Chondrocyte (in vitro differentiated cells): ENCODE measurements at places on chromosomes 11 and 22.

DNA sequence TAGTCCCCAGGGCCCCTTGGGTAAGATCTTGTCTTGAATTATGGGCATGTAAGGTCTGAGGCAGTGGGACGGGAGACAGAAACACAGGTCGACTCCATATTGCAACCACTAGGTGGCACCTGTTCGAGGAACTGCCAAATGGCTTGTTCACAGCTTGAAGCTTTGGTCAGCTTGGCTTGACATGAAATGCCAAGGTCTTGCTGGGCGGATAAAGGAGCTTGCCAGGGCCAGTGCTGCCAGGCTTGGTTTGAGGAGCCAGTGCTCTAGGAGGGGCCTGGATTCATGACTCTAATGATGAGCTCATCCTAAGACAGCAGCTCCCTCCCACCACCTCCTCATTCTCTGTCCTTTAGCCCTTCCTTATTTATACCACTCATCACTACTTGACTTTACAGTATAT is 11.9 kb upstream of the NRIP3 start:
- DNase-seq = no peak

- DNase-seq = no peak
Measured at GRCh38 chr11:45741032-45741431, 63.9 kb upstream of the SLC35C1 start.

- DNase-seq = no peak
Measured at GRCh38 chr11:44824300-44824704, 97.5 kb downstream of the TSPAN18 start.

DNA sequence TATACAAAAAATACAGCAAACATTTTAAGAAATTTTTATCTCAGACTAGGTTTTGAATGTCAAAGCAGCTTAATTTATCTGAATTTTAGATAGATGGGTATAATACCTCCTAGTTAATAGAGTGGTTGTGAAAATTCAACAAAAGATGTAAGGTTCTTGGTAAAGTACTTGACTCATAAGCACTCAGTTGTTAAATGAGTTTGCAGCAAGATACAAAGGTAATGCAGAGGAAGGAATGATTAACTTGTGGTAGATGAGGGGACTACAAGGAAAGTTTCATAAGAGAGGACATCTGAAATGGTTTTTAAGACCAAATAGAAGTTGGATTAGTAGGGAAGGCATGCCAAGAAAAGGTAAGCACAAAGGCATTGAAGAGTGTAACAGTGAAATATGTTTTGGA is 37.4 kb downstream of the PPME1 start:
- no peak for DNase-seq

DNA sequence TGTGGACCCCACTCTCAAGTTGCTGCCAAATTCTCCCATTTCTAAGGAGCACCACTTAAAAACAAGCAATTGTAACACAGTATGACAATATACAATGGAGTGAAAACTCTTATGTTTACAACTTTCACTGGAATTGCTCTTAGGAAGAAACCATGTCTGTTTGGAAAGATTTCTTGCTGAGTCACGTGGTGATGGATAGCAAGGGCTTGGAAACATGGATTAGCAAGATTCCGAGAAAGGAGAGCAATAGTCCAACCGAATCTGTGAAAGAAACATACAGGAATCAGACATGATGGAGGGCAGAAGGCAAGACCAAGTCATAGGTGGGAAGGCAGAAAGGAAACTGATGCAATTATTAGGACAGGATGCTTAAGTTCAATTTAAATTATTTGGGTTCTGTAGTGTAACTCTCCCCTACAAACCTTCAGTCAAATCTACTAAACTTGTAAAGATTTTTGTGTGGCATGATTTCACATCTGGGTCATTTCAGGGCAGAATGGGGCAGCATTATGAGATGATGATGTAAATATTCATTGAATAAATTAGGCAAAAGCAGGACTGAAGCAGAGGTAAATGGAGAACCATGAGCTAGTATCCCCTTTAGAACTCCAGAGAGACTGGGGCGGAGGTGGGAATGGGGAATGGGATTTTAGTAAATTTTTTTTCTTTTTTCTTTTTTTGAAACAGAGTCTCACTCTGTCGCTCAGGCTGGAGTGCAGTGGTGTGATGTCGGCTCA is 27.8 kb upstream of the THY1 start:
- no peak for DNase-seq

DNA sequence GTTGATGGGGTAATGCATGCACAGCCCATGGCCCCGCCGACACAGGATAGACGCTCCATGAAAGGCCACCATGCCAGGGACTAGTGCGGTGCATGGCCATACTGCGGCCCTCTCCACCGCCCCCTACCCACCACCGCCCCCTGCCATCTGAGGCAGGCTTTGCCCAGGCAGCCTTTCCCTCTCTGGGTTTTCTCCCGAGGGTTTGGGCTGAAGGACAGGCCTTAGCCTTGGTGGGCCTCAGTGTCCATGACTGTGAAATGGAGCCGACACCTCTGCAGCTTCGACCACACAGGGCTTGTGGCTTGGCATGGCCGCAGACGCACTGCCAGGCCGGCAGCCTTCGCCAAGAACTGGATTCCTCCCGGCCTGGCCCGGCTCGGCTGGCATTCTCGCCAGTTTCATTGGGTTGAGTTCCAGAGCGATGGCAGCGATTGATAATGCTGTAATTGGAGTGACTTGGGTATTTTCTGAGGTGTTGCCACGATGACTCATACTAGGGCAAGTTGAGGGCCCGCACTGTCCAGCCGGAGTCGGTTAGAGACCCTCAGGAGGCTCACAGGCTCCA is 111.3 kb downstream of the WNT7B start:
- no peak for DNase-seq

GRCh38 chr22:24594569-24595120 is 1.8 kb upstream of the LRRC75B start:
- DNase-seq = no peak

DNA sequence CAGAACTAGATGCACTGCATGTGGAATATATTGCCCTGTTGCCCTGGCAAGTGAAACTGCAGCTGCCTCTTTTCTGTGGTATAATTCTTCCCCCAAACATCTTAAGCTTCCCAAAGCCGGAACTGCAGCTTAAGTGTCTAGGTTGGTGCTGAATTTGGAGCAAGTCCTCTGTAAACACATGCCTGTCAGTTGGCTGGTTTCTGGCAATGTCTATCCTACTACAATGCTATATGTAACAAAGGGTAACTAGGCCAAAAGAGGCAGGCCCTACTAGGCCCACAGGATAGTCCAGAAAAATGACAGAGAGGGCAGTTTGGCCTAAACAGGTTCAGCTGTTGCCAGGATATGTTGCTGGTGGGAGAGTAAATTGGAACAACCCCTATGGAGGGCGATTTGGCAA is 27.9 kb downstream of the ASCC2 start:
- DNase-seq = no peak

- no peak for DNase-seq
Measured at GRCh38 chr11:133832991-133833897, 12.1 kb downstream of the SPATA19 start.

GRCh38 chr11:68954836-68955606 is 25.8 kb downstream of the MRGPRD start:
- no peak for DNase-seq

- no peak for DNase-seq
Measured at GRCh38 chr11:14308114-14308896, 50.7 kb downstream of the RRAS2 start.

DNA sequence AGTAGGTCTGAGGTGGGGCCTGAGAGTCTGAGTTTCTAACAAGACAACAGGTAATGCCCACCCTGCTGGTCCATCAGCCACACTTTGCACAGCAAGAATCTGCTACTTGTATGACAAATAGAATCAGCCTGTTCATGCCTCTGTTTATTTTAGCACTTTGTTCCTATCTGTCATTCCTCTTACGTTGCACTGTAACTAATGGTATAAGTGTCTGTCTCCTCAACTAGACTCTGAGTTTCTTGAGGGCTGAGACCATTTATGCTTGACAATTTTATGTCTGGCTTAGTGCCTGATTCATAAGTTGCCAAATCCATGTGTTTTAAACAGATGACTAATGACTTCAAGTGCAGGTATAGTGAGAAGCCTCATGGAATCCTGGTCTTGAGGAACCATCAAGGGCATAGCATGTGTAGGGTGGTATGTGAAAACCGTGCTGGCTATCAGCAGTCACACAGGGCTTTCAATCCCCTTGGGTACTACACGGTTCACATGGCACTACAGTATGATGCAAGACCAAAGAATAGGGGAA is 209.7 kb downstream of the C11orf91 start:
- DNase-seq = no peak

DNA sequence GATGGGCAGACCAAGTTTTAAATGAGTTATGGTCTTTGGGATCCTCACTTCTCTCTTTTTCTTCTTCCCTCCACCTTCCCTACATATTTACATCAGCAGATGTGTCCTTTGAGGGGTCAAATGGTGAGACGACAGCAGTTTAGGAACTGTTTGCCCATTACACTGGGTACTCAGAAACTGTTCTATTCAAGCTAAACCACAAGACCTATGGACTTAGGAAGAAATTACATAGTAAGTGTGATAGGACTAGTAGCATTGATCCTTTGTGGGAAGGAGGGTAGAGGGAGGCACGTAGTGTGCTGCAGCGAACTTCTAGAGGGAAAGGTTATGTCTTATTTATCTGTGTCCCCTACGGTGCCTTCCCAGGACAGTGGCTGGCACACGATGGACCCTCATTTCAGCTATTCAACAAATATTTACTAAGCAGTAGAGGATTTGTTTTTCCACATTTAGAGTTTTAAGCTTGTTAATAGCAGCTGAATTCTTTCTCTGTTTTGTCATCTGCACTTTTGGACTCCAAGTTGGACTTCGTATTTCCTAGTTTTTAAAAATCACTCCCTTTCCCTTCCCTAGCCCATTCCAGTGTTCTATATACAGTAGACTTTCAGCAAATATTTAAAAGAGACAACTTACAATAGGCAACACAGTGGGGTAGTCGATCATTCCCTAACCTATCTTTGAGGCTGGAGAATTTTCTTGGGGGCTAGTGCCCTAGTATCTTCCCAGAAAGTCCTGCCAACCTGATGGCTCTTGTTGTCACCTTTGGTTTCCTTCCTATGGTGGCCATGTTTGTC is 13.9 kb downstream of the FZD4 start:
- no peak for DNase-seq
